ENCODE measurements at places on chromosomes 13 and 19. TPM values are rescaled to one million over a fixed set of nuclear protein-coding genes. Genes with fewer than 3 reads are reported as not detected.

LILRB3 gene
- total RNA-seq = not detected

TNFSF11 gene
- total RNA-seq = not detected

RXFP2 gene
- total RNA-seq = not detected

COL5A3 gene
- 5.0 TPM for total RNA-seq

TLE2 gene
- 1.2 TPM for total RNA-seq

AMH gene
- total RNA-seq = 1.5 TPM

FAM216B gene
- total RNA-seq = not detected

ZNF558 gene
- total RNA-seq = 25.2 TPM

CTXN1 gene
- total RNA-seq = 2.5 TPM

OSCAR gene
- 0.33 TPM for total RNA-seq
